ENCODE measurements at places on chromosomes 1 and 21.
A peak's percentile ranks its signal among the peaks of the same experiment; 100 is the strongest.

DNA sequence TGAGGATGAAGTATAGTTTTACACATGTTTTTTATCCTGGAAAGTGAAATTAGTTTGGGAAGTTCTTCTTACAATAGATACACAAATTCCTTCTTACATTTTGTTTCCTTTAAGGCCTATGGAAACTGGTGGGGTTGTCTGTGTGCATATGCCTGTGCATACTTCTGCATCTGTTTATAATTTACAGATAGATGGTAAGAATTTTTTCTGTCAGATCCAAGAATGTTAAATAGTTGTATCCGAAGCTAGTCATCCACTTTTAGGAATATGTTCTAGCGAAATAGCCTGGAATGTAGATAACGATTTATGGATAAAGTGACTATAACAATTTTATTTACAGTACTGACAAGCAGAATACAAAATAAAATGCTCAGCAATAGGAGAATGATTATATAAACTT lies 194.1 kb downstream of the ROR1 start:
- DNase-seq: no peak

DNA sequence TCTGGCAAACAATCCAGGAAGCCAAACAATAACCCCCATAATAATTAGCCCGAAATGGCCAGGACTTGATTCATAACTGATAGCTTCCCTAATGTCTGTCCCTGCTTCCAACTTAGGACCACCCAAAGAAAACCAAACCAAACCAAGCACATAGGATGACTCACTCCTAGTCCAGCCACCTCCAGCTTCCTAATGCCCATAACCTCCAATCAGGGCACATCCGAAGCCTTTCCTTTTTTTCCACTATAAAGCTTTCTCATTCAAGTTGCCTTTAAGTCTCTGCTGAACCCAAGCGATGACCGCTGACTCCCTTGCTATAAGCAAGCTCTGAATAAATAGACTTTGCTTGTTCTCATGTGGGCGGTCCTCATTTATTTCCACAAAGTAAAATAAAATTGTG lies 40.4 kb downstream of the PCNX2 start:
- no peak for DNase-seq

DNA sequence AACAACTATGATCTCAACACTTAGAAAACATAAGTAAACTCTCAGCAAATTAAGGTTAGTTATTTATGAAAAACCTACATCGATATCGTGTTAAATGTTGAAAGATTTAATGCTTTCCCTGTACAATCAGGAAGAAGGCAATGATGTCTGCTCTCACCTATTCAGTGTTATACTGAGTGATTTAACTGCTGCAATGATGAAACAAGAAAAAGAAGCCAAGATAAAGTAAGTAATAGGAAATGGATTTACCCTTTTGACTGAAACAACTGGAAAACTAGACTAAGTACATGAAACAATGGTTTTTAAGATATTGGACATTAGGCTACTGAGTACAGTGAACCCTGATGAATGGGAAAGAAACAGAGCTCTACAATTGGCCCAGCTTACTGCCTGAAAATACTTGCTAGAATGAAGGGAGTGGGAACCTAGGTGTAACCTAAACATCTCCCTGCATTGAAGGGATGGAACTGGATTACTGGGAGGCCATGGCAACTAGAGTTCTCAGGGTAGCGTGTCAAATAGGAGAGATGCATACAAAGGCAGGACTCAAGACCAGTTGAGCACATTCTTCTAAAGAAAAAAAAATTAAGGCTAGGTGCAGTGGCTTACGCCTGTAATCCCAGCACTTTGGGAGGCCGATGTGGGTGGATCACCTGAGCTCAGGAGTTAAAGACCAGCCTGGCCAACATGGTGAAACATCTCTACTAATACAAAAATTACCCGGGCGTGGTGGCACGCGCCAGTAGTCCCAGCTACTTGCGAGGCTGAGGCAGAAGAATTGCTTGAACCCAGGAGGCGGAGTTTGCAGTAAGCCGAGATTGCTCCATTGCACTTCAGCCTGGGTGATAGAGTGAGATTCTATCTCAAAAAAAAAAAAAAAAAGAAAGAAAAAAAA lies 37.3 kb downstream of the SNRPE start:
- DNase-seq: no peak

- DNase-seq: no peak
These were observed 334.9 kb downstream of the BARHL2 start for GRCh38 chr1:90382161-90382560.

DNA sequence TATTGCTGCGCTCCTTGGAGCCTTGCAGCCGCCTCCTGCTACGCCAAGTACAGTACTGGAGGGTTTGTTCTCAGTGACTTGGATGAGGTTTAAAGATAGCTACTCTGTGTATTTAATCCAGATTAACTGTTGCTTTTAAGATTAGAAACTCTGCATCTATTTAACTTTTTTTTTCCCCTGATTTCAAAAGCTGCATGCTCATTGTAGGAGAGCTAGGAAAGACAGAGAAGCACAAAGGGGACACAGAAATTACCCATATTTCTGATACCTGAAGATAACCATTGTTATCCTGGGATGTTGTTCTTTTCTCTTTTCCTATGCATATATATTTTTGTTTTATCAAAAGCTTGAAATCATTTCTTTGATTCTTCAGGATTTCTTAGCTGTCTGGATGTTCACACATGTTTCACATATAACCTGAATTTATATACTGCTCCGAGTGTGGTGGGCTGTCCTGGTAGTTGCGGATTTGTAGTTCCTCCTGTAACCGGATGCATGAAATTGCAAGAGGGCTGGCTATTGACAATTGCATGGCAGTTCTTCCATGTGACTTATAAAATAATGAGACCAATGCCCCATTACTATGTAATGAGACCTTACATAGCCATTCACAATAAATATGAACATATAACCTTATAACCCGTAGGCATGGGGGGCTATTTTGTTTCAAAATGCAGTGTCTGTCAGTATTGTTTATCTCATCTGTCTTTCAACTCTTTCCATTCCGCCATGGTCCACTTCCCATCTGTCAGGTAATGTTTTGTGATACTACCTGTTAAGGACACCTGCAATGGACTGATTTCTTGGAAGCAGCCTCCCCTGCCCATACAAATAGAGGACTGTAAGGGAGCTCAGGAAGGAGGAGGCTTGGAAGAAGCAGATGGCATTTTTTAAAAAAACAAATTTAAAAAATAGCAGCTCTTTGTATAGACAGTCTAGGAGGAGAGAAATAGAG lies 1.4 kb downstream of the RAVER2 start:
- DNase-seq: no peak

DNA sequence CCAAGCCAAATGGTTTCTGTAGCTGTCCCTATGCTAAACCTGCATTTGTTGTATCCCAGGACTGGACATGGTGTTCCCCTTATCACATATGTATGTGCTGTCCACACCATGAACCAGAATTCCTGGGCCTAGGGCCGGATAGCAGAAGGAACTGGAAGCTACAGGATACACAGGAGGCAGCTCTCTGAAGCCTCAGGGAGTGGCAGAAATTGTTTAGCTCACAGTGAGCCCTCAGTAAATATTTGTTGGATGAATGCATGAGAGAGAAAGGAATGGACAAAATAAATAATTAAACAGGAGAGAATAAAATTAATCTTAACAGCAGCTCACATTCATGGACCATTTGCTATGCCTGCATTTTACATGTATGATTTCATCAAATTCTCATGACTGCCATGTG lies 2.1 kb downstream of the NIPAL3 start:
- DNase-seq: no peak

GRCh38 chr1:56472860-56473259 lies 106.5 kb downstream of the PLPP3 start:
- DNase-seq: no peak

DNA sequence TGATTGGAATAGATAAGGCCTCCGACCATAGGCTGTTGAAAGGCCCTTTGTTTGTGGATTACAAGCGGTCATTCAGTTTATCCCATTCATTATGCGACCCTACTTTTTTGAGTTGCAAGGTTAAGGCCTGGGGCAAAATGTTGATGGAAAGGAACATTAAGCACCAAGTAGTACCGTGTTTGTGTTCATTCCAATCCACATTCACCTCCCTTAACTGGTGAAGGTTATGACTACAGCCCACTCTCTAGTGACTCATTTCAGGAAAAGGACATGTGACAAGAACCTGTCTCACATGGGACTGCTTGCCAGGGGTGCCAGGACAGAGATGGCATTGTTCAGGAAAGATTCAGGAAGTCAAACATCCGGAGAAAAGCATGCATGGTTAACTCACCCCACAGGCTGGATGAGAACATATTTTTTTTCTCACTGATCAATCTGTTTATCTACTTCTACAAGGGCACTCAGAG lies 81.6 kb downstream of the CD58 start:
- DNase-seq: peak; percentile 57

DNA sequence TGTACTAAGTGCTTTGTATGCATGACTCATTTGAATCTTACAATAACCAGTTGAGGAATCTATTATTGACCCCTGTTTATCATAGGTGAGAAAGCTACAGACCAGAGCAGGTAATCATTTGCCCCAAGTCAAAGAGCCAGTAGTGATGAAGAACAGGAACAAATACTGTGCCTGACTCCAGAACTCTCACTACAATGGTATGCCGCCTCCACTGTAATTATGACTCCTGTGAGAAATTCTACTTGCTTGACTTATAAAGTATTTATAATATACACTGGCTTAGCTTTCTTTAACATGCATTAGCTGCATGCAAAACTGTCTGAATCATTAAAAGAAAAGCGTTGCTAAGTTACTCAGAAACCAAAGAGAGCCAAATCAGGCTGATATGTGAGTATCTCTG lies 92.6 kb downstream of the ZNF281 start:
- DNase-seq: no peak

DNA sequence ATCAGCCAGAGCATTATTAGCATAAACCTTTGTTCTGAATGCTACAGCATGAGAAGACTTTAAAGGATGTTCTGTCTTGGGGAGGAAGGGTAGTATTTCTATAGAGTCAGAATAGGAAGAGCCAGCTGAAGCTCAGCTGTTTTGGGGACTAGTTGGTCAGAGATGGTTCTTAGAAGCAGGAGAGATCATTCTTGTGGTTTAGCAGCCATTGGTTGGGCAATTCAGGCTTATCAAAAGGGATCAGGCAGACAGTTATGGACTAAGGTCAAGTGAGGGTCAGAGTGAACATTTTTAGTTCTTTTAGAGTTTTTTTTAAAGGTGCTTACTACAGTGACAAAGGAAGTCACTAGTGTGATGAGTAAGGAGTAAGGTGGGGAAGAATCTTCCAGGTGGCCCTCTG lies 245.5 kb downstream of the RPS6KC1 start:
- DNase-seq: no peak

DNA sequence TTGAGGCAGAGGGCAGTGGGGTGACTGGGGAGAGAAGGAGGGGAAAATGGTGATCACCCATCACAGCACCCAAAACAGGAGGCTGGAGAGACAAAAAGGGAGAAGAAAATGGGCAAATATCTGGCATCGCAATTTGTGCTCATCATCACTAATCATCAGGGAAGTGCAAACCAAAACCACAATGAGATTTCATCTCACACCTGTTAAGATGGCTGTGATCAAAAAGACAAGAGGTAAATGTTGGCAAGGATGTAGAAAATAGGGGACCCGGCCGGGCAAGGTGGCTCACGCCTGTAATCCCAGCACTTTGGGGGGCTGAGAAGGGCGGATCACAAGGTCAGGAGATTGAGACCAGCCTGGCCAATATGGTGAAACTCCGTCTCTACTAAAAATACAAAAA lies 74.0 kb downstream of the KIF14 start:
- no peak for DNase-seq

GRCh38 chr1:243179720-243180119 lies 75.4 kb downstream of the CEP170 start:
- no peak for DNase-seq

GRCh38 chr21:42761776-42762335 lies 108.4 kb downstream of the PDE9A start:
- DNase-seq: no peak

DNA sequence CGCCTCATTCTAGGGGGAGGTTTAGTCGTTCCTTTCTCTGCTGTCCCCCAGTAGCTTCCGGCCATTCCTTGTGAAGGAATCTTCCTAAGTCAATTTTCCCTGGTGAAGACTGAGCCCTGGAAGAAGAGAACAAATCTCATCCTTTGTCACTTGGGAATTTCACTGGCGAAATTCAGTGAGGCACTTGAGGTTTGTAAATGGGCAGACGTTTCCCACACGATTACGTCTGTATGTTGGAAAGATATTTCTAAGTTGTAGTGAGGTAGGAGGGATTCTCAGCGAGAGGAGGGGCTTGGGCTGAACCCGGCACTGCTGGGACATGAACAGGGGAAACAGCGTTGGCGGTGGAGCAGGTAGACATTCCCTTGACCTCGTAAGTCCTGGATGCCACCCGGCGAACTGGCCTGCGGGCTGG lies 47.2 kb downstream of the GALNT2 start:
- no peak for DNase-seq

- no peak for DNase-seq
These were observed 88.0 kb downstream of the NEK7 start for GRCh38 chr1:198244772-198245171.

DNA sequence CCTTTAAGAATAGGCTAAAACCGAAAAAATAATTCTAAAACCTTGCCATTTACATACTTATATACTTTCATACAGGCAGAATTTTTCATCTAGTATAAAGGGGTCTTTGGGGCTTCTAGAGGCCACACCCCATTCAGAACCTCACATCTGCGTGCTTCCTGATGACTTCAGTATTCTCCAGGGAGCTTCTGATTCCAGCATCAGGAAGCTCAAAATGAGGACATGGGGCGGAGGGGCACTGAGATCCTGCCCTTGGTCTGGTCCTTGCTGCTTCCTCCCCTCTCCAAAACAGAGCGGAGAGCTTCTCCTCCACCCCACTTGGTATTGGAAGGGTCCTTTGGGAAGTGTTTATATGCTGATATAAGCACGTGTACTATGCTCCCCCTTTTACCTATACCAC lies 13.8 kb downstream of the PAX7 start:
- DNase-seq: no peak

DNA sequence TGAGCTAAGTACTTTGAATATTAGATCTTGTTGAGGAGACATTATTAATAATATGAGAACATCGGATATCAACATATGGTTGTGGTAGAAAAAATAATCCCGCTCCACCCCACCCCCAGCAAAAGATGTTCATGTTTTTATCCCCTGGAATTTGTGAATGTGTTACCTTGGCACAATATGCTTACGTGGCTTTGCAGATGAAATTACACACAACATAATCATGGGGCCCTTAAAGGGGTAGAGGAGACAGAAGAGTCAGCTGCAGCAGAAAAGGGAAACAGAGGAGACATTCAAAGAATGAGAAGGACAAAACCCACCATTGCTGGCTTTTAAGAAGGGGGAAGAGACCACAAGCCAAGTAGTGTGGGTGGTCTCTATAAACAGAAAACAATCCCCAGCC lies 104.1 kb downstream of the SEC16B start:
- DNase-seq: no peak

DNA sequence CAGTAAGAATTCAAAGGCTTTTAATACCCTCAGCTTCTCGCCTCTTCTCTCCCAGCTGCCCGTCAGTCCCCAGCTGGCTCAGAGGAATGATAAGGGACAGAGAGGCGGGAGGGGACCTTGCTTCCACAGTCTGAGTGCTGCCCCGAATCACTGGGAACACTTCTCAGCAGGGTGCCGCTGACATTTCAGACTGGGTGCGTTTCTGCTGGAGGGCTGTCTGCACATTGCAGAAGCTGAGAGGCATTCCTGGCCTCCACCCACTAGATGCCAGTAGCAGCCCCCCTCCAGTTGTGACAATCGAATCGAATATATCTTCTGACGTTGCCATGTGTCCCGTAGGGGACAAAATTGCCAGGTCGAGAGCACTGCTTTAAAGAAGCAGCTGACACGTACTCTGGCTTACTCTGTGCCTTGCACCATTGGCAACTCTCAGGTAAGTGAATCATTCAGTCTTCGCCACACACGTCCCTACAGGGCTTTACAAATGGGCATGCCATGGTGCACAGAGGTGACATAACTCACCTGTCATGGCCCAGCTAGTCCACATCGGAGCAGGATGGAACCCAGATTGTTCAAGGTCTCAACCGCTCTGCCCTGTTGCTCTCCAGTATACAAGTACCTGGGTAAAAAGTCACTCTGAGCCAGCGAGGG lies 23.9 kb downstream of the CTNNBIP1 start:
- no peak for DNase-seq
